ENCODE measurements at places on chromosomes 3 and 15. TPM values are rescaled to one million over a fixed set of nuclear protein-coding genes. Genes with fewer than 3 reads are reported as not detected.

DNA sequence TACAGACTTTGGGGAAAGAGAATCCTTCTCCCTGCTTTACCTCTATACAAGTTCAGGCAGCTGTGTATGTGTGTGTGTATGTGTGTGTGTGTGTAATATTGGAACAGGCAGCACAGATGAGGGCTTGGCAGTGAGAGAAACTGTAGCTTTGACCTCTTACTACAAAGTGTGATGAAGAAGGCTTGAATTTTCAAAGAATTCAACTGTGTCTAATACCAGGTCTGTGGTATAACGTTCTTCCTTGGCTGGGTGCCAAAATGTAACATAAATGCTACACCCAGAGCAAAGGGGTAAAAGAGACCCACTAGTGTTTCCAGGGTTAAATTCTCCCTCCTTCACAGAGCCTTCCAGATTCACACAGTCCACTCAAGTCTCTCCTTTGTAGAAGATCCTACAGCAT is 51.1 kb downstream of the CHST2 start:
- H3K36me3 ChIP-seq, result no peaks in the 10 kb centered on the region
- no peak overlapping the region for H3K4me3 ChIP-seq
- peak overlapping the region; percentile 78 for H3K27ac ChIP-seq

- H3K27ac ChIP-seq, result peak overlapping the region; percentile 71
- DNase-seq, result no peak
- H3K27me3 ChIP-seq, result no peaks in the 10 kb centered on the region
- H3K36me3 ChIP-seq, result no peaks in the 10 kb centered on the region
These were observed 700 bp upstream of the EDEM1 start for GRCh38 chr3:5186858-5187155.

- no peaks in the 10 kb centered on the region for H3K27me3 ChIP-seq
- H3K36me3 ChIP-seq, result no peaks in the 10 kb centered on the region
- H3K27ac ChIP-seq, result no peak overlapping the region
- no peak overlapping the region for H3K4me3 ChIP-seq
These were observed 29.4 kb downstream of the PGPEP1L start for GRCh38 chr15:98978153-98978552.

HESX1 gene
- total RNA-seq, result 0.49 TPM

Measured in natural killer cell (primary cell).